ENCODE measurements at places on chromosomes 12 and 14.

DNA sequence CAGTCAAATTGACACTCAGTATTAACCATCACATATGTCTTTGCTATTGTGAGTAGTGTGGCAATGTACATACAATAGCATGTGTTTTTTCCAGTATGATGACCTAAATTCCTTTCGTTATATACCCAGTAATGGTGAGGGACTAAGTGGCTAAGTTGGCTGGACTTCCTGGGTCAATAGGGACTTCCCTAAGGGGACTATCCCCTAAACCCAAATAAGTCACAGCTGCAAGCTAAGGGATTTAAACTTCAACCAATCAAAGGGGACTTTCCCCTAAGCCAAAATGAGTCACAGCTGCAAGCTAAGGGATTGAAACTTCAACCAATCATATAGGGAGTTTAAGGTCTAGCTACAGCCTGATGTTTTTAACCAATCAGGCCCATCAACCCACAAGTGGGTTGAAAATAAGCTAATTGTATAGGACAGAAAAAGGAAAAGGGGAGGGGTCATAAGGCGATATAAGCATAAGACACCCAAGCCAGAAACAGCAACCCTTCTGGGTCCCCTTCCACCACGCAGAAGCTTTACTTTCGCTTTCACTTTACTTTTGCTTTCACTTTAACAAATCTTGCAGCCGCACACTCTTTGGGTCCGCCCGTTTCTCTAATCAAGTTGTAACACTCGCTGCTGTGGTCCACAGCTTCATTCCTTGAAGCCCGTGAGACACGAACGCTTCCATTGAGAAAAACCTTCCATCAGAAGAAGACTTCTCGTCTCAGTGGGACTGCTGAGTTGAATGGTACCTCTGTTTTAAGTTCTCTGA lies 404.4 kb downstream of the FLRT2 start:
- DNase-seq, result no peak

- no peak for DNase-seq
Observed at GRCh38 chr14:73870525-73871235, 16.0 kb upstream of the ZNF410 start.

GRCh38 chr12:91954326-91954725 lies 191.3 kb downstream of the BTG1 start:
- DNase-seq, result no peak

DNA sequence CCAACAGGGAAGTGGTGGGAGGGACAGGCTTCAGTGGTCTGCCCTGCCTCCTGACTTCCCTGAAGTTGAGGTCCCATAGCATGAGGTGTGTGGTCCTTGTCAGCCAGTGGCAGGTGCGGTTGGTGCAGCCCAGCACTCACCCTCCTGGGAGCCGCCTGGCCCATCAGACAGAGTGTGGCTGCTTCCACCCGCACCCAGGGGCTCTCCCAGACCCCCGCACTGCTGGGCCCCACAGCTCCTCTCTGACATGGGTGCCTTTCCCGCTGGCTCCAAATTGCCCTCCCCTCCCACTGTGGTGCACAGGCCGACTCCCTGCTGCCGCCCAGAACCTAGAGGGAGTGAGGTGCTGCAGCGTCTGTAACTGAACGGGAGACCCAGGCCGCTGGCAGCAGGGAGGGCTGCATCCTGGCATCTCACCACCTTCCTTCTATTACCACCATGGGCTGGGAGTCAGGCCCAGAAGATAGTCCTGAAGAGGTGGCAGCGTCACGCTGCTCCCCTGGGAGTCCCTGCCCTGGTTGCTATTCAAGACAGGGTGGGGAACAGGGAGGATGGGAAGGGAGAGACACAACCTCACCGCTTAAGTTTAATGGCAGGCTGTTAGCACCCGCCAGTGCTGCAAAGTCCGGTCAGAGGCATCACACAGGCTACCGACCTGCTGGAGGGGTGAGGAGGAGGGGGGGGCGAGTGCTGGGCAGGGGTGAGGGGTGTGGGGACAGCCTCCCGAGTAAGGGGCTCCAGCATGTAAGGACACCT lies 180.6 kb upstream of the PRMT8 start:
- DNase-seq, result no peak

DNA sequence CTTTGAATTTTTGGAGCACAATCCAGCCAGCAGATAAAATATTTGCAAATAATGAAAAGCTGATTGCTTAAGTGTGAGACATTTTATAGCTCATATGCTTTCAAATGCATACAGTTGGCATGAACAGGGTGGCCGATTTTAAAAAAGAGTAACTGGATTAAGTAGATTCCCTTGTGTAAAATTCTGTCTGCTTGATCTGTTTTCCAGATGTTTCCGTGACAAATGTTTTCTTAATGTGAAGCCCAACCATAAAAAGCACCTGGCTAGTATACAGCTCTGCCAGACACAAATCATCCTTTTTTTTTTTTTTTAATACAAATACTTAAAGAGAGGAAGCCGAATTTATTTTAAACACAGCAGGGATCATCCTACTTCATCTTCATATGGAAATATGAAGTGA lies 440.7 kb downstream of the CCER1 start:
- DNase-seq, result no peak

- DNase-seq, result peak; percentile 89
Observed at GRCh38 chr12:14803011-14803829, at the start of the genes C12orf60 and WBP11. TSS of gene C12orf60 (plus strand) at chr12:14803670. CDS start at chr12:14822936, 19,266 bp downstream. TSS of gene WBP11 (minus strand) at chr12:14803478. CDS start at chr12:14801383, 2,095 bp downstream.

DNA sequence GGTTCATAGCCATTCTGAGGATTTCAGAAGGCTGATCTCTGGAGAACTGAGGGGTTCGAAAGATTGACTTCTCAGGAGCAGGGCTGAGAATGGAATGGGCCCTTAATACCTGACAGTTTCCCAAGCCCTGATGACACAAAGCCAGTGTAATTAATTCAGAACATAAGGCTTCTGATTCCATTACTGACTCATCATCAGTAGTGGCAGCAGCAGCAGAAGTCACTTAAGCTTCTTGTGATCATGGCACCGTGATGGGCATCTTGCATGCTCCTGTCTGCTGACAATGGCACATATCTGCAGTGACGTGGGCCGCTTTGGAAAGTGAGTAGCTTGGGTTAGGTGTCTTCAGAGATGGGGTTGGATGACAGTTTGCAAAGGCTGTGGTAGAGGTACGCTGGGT lies 38.2 kb upstream of the GSG1 start:
- DNase-seq, result no peak

Measured in HEK293T (cell line).